Stimulated activated CD4-positive, alpha-beta T cell treated with anti-CD3 and anti-CD28 coated beads, TNF-alpha, amount 100 ng/mL, for 24 hours (primary cell): ENCODE measurements at places on chromosomes 3 and 15.

DNA sequence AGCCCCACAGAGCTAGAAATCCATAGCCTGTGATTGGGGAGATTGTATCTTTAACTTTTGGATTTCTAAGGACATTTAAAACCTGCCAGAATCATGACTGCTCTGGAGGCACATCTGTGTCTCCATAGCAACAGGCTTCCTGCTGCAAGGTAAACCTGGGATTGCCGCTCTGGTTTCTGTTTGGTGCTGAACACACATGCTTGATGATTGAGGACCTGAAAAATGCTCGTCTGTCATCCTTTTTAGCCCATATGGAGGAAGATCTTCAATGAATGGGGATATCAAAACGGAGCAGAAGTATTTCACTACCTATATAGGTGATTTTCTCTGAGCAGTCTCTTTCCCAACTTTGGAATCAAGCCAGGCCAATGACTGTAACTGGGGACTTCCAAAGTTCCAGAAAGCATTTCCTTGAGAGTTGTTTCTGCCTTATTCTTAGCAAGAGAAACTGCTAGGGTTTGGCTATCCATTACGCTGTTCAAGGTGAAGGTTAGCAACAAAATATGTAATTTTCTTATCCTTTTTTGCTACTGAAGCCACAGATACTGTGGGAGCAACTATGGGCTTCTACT is 96.5 kb upstream of the TNIK start:
- DNase-seq = no peak

DNA sequence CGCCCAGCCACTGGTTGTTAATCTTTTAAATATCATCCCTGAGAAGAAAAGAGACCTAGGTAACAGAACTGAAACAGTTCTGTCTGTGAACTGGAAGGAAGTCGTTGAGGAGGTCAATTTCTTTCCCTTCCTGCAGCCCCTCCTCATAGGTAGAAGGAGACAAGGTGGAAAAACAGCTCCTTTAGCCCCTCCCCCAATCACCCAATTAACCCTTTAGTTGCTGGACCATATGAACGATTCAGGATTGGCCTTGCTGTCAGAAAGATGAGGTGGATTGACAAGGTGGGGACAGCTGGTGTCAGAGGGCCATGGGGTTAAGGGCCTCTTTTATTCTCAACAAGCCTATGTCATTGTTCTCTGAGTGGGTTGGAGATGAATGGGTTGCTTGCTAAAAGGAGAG is 36.0 kb upstream of the ZNF445 start:
- no peak for DNase-seq

GRCh38 chr3:133169331-133170068 is 131.3 kb downstream of the TMEM108 start:
- DNase-seq = no peak

- no peak for DNase-seq
These were observed 81.2 kb downstream of the CHD2 start for GRCh38 chr15:92981333-92981732.

DNA sequence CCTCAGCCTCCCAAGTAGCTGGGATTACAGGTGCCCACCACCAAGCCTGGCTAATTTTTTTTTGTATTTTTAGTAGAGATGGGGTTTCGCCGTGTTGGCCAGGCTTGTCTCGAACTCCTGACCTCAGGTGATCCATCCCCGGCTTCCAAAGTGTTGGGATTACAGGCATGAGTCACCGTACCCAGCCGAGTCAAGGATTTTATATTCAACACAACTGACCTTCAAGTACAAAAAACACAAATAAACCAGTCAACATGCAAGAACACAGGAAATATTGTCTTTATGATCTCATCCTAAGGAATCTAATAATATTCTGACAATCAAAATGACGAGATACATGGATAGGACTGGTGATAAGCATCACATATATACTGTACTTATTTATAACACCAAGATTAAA is 37.9 kb downstream of the TJP1 start:
- no peak for DNase-seq

- DNase-seq = no peak
These were observed 136.1 kb upstream of the MME start for GRCh38 chr3:154943981-154944380.

DNA sequence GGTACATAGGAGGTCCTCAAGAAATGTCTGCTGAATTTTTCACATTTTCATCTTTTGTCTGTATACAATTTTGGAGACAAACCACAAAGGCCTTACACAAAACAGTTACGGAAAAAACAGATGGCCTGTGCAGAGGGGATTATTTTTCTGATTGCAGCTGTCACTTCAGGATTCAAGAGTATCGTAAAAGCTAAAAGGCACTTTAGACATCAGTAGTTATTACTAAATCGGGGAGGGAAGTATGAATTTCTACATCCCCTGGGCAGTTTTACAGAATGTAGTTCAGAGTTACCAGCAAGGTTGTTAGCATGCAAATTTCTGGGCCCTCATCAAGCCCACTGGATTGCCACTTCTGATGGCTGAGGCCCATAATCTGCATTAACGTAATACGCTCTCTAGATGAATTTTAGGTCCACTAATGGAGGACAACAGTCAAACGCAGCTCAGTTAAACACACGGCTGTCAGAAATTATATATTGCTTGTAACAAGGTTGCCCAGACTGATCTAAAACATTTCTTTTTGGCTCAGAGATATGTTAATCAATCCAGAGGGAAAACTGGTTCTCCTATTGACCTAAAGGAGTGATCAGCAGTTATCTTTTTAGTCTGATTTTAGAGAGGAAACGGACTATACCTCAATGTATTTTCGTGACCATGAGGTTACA is 1.1 kb downstream of the RIOX2 start:
- no peak for DNase-seq

DNA sequence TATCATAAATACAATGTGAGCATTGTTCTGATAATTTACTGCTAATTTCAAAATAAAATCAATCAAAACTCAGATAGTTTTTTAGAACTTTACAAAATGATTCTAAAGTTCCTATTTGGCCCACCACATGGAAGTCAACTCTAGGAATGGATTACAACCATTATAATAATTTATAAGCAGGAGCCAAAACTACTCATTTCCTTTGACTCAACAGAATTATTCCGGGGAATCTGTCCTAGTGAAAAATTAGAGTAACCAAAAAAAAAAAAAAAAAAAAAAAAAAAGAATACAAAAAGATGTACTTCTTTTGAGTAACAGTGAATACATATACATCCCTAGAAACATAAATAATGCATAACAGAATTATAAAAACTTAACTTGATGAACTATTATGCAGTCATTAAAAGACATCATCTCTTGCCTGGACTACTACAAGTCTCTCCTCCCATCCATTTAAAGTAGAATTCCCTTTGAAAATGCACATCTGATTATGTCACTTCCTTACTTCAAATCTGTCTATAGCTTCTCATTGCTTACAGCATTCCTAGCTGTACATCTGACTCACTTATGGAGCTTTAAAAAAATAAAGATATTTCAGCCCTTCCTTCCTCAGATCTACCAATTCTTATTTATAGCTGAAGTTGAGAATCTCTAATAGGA is 43.4 kb downstream of the HDGFL3 start:
- DNase-seq = no peak

- DNase-seq = no peak
These were observed 354.7 kb downstream of the FGF12 start for GRCh38 chr3:192372616-192373015.

DNA sequence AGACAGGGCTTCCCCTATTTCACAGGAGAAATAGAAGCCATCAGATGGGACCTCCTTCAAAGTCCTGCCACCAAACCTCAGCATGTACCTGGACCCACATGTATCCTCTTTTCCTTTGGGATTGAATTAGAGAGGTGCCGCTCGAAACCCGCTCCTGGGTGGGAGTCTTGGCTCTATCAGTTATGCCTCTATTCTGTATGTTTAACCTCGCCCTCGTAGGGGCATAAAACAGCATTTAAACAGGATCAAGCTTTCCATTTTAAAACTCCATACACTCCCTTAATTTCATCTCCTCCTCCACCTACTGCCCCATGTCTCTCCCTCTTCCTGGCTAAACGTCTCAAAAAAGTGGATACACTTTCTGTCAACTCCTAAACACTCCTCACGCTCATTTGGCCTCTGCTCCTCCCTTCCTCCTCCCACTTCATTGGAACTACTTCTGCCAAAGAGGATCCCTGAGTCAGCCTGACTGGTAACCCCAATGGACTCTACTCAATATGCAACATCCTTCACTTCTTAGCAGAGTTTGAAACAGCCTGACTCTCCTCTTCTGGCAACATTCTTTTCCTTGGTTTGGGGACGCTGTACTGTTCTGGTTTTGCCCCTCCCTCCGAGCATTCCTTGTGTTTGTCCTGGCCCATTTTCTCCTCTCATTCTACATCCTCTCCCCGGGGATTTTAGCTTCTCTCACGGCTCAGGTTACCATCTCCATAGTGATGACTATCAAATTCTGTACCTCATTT is 23.0 kb upstream of the MUC20 start:
- no peak for DNase-seq

DNA sequence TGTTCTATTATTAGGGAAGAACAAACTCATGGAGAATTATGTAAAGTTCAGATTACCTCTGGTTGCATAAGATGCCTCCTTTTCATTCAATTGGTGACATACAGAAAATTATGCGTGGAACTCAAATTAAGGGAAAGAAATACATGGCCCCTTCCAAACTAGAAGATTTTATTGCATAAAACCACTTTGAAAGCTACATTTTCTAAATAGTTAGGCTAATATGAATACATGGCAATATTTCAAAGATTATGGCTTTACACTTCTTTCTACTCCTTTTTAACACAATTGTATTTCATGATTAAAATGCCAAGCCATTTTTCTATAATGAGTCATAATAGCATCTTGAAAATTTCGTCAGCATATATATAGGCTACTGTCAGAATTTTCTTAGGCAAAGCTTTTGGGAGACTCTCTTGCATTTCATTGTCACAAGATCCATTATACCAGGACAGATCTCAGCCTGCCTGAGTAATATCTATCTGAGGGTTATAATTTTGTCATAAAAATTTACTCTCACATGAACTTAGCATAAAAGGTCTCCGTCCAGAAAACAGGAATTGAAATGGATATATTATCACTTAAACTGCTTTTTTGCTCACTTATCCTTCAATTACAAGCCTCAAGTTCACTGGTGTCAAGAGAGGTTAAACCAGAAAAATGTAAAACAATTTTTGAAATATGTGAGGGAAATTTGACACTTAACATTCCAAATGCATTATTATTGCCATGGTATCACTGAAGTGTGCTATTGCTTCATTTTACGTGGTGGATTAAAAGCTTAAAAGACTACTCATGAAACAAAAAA is 37.1 kb downstream of the CPA3 start:
- no peak for DNase-seq

- DNase-seq = no peak
These were observed 61.8 kb downstream of the FAIM start for GRCh38 chr3:138670407-138670806.

GRCh38 chr3:113270068-113270467 is 58.7 kb downstream of the BOC start:
- no peak for DNase-seq

DNA sequence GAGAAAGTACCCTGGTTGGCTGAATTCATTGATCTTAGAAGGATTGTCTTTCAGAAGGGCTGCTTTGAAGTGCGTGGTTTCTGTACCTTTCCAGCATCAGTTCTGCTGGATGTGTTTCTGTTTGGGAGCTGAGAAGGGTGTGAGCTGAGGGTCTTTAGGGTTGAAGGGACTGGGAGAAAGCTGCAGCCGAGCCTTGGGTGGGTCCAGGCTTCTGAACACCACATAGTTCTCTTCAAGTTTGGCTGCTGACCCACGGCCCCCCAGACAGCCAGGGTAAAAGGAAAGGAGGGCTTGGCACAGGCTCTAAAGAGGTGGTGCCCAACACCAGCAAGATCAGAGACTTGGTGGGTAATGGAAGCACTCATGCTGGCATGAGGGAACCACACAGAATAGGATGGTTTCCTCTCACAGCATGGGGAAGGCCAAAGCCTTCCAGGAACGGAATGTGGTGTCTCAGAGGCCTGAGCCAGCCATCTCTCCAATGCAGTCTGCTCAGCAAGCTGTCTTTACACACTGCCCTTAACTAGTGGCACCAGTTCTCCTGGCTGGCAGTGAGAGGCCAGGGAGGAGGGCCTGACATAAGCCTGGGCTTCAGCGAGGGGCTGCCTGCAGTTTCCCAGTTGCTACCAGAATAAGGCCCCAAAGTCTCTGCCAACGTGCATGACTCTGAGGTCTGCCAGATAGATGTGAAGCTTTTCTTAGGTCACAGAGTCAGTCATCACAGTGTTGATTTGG is 239.0 kb upstream of the TRIM42 start:
- DNase-seq = no peak

- DNase-seq = no peak
These were observed 313.9 kb upstream of the NR2E3 start for GRCh38 chr15:71496336-71496955.

DNA sequence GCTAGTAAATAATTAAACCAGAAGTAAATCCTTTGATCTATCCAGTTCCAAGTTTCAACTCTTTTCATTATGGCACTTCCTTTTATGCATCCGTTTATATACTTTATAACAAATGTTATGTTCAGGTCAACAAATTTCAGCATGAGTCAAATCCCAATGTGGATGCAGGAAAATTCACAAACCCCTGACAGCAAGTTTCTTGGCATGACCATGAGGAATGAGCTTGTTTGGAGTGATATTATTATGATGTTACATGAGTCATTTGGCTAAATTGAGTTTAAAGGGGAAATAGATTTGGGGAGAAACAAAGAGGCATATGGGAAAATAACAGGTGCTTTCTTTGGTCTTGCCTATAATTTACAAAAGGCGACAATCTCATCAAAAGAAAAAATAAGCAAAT is 32.1 kb upstream of the KCNMB2 start:
- DNase-seq = no peak

- DNase-seq = no peak
These were observed 28.6 kb upstream of the TSC22D2 start for GRCh38 chr3:150379469-150379868.

DNA sequence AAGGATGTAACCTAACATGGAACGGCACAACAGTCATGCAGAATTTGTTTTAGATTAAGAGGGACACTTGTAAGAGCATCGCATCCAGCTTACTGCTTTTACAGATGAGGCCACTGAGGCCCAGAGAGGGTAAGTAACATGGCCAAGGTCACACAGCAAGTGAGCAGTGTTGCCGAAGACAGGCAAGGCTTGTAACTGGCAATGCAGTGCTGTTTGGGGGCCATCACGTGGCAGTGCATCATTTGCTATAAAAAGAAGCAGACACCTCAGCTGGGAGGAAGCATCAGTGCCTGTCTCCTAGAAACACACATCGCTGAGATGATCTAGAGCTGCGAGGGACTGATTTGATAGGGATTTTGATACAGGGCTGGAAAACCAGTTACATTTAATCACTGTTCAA is 108.2 kb upstream of the PROK2 start:
- no peak for DNase-seq
